ENCODE measurements at places on chromosomes 7 and 10.

- DNase-seq: no peak
Measured at GRCh38 chr10:78843495-78843894, 225.3 kb upstream of the ZMIZ1 start.

DNA sequence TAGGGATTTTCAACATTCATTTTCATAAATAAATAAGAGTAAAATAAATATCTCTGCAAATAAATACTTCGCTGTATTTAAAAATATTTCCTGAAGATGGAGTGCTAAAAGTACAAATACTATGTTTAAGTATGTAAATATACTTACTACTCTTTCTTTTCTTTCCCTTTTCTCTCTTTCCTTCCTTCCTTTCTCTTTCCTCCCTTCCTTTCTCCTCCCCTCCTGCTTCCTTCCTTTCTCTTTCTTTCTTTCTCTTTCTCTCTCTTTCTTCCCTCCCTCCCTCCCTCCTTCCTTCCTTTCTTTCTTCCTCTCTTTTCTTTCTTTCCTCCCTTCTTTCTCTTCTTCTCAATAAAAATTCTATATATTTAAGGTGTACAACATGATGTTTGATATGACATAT lies 496.1 kb downstream of the CCSER2 start:
- no peak for DNase-seq

DNA sequence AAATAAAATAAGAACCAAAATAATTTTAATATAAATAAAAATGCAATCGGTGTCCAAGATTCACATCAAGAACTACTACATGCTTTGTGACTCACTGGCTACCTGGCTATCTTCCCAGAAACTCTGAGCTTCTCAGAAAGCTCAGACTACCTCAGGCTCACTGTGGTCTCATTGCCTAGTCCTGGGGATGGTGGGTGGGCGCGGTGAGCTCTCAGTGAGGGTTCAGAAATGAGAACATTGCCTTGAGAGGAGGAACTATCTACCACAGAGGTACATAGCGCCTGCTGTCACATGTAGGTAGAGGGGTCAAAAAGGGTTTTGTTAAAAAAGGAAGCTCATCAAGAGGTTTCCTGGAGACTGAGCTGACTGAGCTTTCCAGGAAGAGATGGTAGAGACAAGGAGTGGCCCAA lies 108.0 kb downstream of the WDFY4 start:
- DNase-seq: peak; percentile 69

GRCh38 chr7:95446618-95447017 lies 11.8 kb upstream of the PON2 start:
- DNase-seq: no peak

DNA sequence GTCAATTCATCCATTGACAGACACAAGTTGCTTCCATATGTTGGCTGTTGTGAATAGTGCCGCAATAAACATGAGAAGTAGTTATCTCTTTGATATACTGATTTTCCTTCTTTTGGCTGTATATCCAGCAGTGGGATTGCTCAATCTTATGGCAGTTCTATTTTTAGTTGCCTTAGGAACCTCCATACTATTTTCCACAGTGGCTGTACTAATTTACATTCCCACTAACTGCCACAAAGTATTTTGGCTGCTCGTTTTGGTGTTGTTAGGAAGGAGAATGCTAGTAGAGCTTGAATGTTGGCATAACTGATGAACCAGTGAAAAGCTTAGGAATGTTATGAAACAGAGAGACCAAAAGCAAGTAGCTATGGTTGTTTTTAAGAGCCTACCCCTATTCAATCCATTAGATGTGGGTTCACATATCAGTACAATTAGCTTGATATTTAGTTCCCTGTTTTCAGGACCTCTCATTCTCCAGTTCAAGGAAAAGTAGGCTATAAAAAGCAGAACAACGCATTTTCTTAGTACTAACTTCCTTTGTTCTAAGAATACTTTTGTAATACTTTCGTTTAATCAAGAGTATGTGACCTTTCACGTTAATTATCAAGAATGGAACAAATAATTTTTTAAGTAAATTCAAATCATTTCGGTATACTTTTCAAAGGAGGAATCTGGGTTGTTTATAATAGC lies 100.3 kb downstream of the FAS start:
- DNase-seq: no peak

DNA sequence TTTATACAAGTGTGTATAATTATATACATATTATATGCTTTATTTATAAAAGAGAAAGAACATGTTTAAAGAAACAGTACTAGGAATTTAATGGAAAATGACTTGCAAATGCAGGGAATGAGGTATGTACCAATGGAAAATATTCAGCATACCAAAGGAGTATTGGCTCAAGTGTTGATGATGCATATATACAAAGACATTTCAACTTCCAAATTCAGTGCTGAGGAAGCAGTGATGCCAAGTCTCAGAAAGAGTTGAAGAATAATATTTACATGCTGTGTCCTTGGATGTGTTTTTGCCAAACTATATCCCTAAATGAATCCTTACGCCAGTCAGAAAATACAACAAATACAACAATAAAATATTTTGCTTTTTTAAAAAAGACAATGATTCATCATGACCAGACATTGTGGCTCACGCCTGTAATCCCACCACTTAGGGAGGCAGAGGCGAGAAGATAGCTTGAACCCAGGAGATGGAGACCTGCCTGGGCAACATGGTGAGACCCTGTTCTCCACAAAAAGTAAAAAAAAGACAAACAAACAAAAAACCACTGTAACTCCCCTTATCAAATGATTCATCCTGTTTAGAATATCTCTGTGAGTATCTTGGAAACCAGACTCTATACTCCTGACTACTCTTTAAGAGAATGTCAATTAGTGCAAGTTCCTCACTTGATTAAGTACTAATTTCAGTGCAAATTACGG lies 157.2 kb downstream of the CHRM2 start:
- peak; percentile 35 for DNase-seq

GRCh38 chr7:46131916-46132795 lies 211.1 kb upstream of the IGFBP3 start:
- peak; percentile 29 for DNase-seq

- no peak for DNase-seq
Measured at GRCh38 chr7:103307503-103308231, 10.4 kb downstream of the PMPCB start.

GRCh38 chr10:6625428-6625827 lies 45.4 kb upstream of the PRKCQ start:
- DNase-seq: no peak

DNA sequence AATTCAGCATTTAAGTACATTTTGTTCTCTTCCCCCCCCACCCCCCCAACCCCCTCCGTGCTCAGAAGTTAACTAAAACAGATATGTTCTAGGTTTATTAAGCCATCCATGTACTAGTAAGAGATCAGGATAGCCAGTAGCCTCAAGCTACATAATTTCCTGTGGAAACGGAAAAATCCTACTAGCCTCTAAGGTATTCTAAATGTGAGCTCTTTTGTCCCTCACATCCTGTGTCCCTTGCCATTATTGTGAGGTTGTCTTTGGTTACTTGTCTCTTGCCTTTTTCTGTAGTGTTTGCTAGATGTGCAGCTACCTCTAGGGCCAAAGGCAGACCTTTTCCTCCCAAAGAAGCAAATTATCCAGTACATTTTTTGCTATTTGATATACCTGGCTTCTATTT lies 92.1 kb downstream of the BTRC start:
- no peak for DNase-seq

GRCh38 chr10:59387951-59388670 lies 25.8 kb upstream of the FAM13C start:
- peak; percentile 91 for DNase-seq

- DNase-seq: no peak
Measured at GRCh38 chr7:93736668-93737369, 153.7 kb downstream of the TFPI2 start.

DNA sequence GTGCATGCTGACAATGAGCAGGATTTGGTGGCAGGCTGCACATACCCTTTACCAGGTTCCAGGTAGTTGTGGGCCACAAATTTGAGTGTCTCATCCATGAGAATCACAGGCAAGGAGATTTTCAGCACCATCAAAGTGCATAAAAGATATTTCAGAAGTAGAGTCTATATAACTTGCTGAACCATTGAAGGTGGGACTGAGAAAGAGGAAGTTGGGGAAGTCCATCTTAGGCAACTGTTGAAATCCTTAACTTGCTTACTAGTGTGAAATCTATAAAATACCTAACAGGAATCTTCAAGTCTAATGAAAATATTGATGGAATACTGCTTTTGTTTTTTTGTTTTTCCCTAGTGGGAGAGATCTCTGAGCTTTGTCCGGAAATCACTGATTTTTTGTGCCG lies 325.1 kb upstream of the PLXDC2 start:
- DNase-seq: no peak

- DNase-seq: no peak
Measured at GRCh38 chr10:133359554-133359971, 1.7 kb upstream of the FUOM start.

GRCh38 chr7:69277366-69277765 lies 320.9 kb upstream of the AUTS2 start:
- DNase-seq: no peak

GRCh38 chr10:90526721-90527120 lies 331.1 kb downstream of the HTR7 start:
- DNase-seq: no peak

- peak; percentile 16 for DNase-seq
Measured at GRCh38 chr10:87847550-87847949, 15.8 kb downstream of the KLLN start.

GRCh38 chr10:128087146-128087883 lies 38.9 kb downstream of the MKI67 start:
- no peak for DNase-seq

DNA sequence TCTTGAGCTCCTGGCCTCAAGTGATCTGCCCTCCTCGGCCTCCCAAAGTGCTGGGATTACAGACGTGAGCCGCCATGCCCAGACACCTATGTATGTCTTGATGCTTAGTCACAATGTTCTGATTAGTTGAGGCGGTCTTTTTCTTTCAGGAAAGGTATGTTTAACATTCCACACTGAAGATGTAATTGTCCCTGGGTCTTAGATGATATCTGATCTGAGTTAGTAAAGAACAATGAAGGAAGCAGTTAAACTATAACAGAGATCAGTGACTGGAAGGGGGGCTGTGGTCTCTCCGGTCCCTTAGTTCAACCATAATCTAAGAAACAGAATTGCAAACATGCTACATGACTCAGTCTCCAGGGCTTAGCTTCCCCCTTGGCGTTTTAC lies 31.5 kb upstream of the SH2D4B start:
- peak; percentile 85 for DNase-seq

GRCh38 chr10:48804740-48805182 lies 120.1 kb downstream of the WDFY4 start:
- DNase-seq: no peak

- DNase-seq: no peak
Measured at GRCh38 chr7:159017741-159018140, 126.9 kb downstream of the VIPR2 start.

GRCh38 chr7:83271212-83272099 lies 108.8 kb upstream of the PCLO start:
- peak; percentile 5 for DNase-seq

DNA sequence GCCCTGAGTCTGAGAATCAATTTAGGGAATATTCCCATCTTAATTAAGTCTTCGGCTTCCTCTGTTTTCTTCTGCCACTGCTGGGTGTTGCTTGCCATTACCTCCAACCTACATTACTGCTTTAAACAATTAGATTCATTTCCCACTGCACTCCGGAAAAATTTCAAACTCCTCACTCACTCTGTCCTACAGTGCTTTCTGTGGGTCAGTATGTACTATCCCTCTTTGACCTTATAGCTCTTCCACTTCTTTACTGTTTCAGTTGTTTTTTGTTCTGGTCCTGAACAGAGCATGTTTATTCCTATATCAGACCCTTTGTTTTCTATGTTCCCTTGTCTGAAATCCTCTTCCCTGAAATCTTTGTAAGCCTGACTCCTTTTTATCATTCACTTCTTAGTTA lies 160.6 kb downstream of the MAGI2 start:
- no peak for DNase-seq

DNA sequence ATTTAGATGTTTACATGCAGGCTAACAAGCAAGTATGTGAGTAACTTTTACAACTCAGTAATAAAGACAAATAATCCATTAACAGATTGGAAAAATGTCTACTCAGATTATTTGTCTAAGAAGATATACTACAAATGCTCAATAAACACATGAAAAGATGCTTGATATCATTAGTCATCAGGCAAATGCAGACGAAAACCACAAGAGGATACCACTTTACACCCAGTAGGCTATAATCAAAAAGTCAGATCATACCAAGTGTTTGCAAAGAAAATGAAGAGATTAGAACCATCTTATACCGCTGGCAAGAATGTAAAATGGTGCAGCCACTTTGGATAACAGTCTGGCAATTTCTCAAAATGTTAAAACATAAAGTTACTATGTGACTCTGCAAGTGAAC lies 84.1 kb downstream of the MALSU1 start:
- DNase-seq: peak; percentile 68

GRCh38 chr10:75977139-75977538 lies 545.7 kb downstream of the LRMDA start:
- no peak for DNase-seq

- DNase-seq: no peak
Measured at GRCh38 chr7:92282930-92283329, 37.2 kb downstream of the ANKIB1 start.

DNA sequence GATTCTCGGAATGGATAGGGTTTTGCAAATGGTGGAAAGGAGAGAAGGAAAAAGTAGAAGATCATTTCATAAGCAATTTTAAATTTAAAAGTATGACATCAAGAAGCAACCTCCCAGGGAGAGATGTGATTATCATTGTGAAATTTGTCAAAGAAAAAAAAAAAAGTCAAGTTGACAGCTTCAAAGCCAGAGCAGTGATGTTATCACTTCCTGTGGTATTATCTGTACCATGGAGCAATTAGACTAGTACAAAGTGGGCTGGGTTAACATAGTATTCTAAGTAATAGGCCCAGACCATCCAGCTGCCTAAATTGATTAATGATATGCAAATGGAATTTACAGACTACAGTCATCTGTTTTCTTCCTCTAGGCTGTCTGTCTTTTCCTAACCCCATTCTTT lies 84.0 kb upstream of the NPY start:
- peak; percentile 29 for DNase-seq

DNA sequence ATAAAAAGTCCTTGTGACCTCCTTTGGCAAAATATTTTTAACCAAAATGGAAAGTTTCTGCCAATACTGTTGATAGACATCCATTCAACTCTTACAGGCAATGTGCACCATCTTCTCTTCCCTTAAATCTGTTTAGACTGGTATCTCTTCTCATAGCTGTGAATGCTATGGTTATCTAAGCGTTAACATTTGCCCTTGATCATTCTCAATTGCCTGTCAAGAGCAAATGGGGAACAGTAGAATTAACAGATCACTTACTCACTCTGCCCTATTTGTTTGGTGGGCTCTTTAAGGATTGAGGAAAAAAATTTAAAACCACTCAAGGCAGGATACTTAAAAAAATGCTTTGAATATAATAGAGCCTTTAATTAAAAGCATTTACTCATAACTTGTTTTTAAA lies 808.4 kb downstream of the NXPH1 start:
- DNase-seq: no peak
